ENCODE measurements at places on chromosomes 13 and 19. TPM values are rescaled to one million over a fixed set of nuclear protein-coding genes. Genes with fewer than 3 reads are reported as not detected.

GRCh38 chr13:33911521-33911920 is 93.6 kb downstream of the RFC3 start:
- no peak overlapping the region for H3K4me3 ChIP-seq
- H3K36me3 ChIP-seq: no peaks in the 10 kb centered on the region
- H3K27ac ChIP-seq: no peak overlapping the region
- H3K4me1 ChIP-seq: no peaks in the 10 kb centered on the region

- no peak overlapping the region for H3K27ac ChIP-seq
- H3K4me1 ChIP-seq: no peaks in the 10 kb centered on the region
- H3K27me3 ChIP-seq: no peaks in the 10 kb centered on the region
- DNase-seq: no peak
Measured at GRCh38 chr13:91594061-91594460, 195.6 kb downstream of the GPC5 start.

DNA sequence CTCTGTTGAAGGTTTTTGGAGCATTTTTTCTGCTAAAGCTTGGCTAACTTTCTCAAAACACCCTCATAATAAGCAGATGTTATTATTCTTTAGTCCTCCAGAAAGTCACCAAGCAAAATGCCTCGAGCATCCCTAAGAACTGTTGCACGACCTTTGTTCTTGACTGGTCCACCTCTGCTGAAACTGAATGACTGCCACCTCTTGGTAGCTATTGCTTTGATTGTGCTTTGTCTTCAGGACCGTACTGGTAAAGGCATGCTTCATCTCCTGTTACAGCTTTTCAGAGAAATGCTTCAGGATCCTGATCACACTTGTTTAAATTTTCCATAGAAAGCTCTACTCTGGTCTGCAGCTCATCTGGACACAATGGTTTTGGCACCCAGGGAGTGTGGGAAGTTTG is 254.8 kb downstream of the DCT start:
- no peak overlapping the region for H3K4me3 ChIP-seq
- H3K27me3 ChIP-seq: no peaks in the 10 kb centered on the region
- DNase-seq: peak; percentile 26

GRCh38 chr13:53743906-53744305 is 715.3 kb downstream of the OLFM4 start:
- no peak overlapping the region for H3K27ac ChIP-seq
- H3K4me3 ChIP-seq: no peak overlapping the region
- no peaks in the 10 kb centered on the region for H3K27me3 ChIP-seq
- H3K4me1 ChIP-seq: peaks cover 10% of the 10 kb centered on the region
- H3K36me3 ChIP-seq: no peaks in the 10 kb centered on the region

DNA sequence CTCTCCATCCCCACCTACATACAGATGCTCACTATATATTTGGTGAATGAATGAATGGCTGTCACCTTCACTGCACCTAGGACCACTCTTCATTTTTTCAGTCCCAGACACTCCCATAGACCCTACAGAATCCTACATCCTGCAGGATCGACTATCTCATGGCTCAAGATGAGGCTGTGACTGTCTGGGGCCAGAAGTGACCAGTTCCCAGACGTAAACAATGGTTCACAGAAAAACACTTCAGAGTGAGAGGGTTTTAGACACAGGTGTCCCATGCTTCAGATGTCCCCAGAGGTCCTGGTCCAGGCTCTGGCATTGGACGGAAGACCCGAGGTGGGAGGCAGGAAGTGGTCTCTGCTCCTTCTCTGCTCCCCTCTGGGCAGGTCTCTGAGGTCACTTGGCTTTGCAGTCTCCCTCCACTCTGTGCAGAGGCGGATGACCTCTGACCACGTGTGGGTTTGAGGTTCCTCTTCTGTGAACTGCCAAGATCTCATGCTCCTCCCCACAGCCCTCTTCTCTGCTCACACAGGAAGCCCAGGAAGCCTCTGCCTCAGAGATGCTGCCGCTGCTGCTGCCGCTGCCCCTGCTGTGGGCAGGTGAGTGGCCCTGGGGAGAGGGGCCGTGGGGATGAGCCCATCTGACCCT is 24.9 kb downstream of the SIGLEC7 start:
- no peak overlapping the region for H3K4me3 ChIP-seq
- H3K4me1 ChIP-seq: no peaks in the 10 kb centered on the region
- no peak overlapping the region for H3K27ac ChIP-seq
- H3K27me3 ChIP-seq: no peaks in the 10 kb centered on the region
- no peak for DNase-seq

The EVI5L gene
- total RNA-seq: 14.0 TPM
